ENCODE measurements at places on chromosomes 5 and 9.

DNA sequence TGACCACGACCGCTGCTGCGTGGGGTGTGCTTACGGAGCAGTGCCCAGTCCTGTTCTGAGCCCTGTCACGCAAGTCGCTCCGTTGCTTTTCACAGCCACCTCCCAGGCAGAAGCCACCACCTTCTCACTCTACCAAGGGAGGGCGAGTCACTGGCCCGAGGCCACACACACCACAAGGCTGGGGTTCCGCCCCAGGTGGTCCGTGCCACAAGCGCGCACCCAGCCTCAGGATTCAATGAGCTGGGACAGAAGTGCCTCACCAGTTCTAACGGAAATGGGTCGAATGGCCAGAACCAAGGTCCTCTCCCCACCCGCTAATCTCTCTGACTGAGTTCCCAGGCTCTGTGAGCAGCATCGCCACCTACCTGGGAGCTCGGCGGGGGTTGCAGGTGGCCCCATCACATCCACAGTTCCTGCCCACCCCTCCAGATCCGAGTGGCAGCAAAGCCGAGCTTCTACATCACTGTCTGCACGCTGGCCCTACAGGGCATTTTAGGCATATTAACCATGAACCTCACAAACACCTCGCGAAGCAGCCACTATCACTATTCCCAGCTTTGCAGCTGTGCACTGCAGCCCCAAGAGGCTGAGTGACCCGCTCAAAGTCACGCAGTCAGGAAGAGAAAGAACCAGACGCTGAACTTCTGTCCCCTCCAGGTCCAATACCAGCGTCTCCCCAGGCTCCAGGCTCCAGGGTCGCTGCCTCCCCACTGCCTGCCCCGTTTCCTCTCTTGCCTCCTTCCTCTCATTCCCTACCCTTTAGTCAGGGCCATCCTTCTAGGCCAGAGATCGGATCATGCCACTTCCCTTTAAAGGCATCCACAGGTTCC is 92.1 kb upstream of the PHYKPL start:
- no peak for DNase-seq

- DNase-seq = no peak
These were observed 1.6 kb downstream of the UNC13B start for GRCh38 chr9:35163413-35163812.

DNA sequence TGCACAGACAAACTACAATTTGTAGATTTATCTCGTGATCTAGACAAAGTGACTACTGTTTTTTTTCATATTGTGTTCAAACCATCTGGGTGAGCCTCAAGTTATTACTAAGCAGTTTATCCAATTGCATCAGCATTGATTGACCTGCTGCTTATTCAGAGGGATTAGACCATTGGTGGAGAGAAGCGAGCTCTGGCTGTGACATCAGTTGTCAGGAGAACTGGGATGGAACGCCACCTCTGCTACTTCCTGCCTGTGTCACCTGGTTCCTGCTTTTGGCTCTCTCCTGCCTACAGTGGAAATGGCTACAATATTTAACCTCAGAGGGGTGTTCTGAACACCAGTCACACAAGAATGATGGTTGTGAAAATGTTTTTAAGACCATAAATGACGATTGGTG is 12.1 kb downstream of the NR4A3 start:
- no peak for DNase-seq

GRCh38 chr5:179165421-179166170 is 105.4 kb downstream of the ZNF354C start:
- DNase-seq = no peak

DNA sequence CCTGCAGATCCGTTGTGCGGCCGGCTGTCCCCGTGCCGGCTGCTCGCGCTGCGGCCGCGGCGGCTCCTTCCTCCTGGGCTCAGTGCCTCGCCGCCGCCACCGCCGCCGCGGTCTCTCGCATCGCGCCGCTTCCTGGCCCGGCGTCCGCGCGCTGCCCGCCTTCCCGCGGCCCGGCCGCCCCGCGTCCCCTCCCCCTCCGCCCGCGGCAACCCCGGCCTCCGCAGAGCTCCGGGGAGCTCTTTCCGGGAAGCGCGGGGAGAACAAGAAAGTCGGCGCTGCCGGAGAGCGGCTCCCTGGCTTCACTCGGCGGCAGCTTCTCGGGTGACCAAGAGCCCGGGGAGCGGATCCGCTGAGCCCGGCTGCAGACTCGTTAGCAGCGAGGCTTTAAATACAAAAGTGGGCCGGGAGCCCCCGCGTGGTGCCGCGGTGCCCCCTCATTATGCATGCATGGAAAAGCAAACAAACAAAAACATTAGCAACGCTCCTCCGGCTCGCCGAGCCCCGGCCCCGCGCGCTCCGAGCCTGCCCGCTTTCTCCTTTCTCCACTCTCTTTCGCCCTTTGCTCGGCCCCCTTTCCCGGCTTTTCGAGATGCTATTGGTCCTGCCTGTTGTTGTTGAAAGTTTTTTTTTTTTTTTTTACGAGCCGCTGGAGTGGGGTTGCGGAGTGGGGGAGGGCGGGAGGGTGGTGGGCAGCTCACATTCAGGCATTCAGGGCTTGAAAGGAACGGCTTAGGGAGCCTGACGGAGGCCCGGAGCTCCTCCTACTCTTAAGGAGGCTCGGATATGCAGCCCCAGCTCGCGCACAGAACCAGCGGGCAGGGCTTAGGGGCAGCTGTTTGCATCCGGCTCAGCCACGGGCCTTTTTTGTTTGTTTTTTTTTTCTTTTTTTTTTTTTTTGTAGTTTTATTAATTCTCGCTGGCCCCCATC is at the start of gene GAS1:
Gene GAS1 (minus strand): TSS at position 361 of the 928 bp plus-strand sequence. CDS start 727 bp downstream, outside the sequence.
- DNase-seq = peak; percentile 43

- DNase-seq = no peak
These were observed 494 bp upstream of the STK32A start for GRCh38 chr5:147234239-147234824.

GRCh38 chr5:141883892-141884318 is 5.7 kb upstream of the PCDH1 start:
- no peak for DNase-seq

- DNase-seq = peak; percentile 84
These were observed 24.8 kb upstream of the IER5L start for GRCh38 chr9:129202613-129203555.

DNA sequence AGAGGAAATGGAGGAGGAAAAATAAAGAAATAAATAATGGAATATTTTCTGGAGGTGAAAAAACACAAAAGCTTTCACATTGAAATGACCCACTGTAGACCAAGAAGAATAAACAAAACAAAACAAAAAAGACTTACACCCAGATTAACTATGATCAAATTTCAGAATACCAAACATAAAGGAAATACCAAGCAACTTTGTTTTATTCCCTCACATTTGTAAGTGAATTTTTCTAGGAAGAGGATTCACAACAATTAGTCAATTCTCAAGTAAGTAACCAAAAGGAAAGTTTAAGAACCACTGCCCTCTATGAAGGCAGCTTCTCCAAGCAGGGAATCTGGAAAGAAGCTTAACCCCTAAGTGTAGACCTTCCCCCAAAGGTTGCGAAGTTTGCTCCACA is 29.6 kb upstream of the B4GALT1 start:
- no peak for DNase-seq

- DNase-seq = no peak
These were observed 4.8 kb upstream of the PLGRKT start for GRCh38 chr9:5442400-5443011.

GRCh38 chr5:73592551-73592950 is 27.0 kb downstream of the UTP15 start:
- DNase-seq = no peak

DNA sequence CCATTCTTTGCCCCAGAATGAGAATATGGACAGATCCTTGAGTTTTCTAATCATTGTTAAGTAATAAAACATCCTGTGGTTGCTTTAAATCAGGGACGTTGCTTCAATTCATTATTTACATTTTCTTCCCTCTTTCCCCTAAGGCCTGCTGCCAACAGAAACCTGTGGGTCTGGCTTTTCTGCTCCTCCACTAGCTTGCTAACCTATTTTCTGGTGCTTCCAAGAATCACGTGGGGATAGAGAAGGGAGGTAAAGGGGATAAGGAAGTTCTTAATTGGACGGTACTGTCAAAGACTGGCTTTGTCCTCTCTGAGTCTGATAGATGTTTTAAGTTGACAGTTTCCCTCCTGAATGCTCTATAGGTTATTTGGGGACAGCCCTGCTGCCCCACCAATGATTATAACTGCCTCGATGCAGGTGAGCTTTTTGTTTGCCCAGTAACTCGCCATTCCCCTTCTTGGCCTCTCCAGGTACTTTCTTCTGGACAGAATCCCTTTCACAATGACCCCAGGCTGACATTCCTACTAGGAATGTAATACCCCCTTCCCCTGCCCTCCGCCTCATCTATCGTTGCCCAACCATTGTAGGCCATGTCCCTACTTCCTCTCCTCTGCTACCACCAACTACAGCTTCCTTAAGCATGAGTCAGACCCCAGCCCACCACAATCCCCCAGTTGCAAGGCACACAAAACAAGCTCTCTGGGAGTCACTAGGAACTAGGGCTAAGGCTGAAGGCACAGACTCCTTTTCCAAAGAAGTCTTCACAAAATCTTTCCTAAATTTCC is 19.9 kb upstream of the CPEB4 start:
- no peak for DNase-seq

DNA sequence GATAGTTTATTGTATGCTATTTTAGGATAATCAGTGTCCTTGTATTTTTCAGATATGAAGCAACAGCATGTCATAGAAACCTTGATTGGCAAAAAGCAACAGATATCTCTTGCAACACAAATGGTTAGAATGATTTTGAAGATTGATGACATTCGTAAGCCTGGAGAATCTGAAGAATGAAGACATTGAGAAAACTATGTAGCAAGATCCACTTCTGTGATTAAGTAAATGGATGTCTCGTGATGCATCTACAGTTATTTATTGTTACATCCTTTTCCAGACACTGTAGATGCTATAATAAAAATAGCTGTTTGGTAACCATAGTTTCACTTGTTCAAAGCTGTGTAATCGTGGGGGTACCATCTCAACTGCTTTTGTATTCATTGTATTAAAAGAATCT is 14.5 kb downstream of the CCT5 start:
- DNase-seq = no peak

GRCh38 chr9:114366334-114367128 is 21.3 kb downstream of the AKNA start:
- no peak for DNase-seq

- DNase-seq = no peak
These were observed 131.3 kb downstream of the GLIS3 start for GRCh38 chr9:4168526-4168925.

- DNase-seq = no peak
These were observed 597.0 kb downstream of the EBF1 start for GRCh38 chr5:158502686-158503085.

GRCh38 chr9:35579130-35579529 is 25.9 kb upstream of the TESK1 start:
- DNase-seq = no peak

DNA sequence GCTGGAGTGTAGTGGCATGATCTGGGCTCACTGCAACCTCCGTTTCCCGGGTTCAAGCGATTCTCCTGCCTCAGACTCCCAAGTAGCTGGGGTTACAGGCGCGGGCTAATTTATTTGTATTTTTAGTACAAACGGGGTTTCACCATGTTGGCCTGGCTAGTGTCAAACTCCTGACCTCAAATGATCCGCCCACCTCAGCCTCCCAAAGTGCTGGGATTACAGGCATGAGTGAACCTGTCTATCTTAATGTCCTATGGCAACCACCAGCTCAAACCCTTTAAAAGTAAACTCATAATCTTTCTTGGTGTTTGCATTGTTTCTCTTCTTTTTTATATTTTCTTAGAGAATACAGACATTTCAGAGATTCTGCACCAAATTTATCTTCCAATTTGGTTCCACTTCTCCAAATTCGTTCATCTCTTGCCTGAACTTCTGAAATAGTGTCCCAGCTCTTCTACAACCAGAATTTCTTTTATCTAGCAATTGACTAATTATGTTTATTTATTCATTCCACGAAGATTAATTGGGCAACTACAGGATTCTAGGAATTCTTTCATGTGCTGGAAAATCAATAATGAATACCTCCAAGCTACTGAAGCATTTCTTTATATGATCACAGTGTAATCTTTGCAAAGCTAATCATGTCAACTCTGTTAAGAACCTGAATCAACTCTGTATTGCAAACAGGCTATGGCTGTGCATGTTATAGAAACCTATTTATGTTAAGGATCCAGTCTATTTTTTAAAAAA is 60.0 kb upstream of the TYRP1 start:
- no peak for DNase-seq

GRCh38 chr5:5483880-5484598 is 61.6 kb downstream of the ICE1 start:
- DNase-seq = no peak

GRCh38 chr5:179270581-179271427 is 74.5 kb downstream of the ADAMTS2 start:
- no peak for DNase-seq

DNA sequence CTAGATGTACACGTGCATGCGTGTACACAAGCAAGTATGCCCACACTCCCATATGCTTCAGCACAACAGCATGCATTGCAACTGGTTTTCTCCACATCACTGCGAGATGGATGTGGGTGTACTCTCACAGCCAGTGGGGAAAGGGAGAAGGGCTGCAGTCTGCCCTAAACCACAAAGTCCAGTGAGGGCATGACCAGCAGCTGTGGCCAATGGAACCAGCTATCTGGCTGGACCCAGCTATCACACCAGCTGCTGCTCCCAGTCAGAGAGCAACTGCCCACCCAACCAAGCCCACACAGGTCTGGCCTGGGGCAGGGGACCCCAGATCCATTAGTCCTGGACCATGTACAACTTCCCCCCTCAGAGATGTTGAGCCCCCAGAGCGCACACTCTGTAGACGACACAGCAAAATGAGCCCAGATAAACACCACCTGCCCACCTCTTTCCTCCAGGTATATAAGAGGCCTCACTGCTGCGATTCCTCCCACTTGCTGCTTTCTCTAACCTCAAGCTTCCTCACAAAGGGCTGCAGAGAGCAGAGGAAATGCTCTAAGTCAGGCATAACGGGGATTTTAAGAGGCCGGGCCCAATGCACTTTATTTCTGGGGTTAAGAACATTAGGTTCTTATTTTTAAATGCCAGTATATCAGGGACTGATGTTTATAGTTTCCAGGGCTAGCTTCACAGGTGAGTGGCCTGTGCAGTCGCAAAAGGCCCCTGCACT is 39.0 kb downstream of the SHB start:
- DNase-seq = no peak

DNA sequence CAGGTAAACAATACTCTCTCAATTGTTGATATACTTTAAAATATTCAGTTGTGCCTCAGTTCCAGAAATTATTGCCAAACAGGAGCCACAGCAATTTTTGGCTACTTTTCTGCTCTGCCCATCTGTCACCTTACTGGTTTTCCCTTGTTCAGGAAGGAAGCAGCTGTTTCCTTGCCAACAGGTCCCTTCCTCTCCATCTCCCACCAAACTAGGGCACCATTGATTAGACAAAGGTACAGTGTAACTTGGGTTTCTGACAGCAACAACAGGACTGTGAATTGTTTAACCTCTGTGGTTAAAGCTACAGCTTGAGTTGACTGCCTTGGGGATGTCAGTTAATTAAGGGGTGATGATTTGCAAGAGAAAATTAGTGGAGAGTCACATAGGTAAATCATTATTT is 76.9 kb downstream of the PIP5K1B start:
- no peak for DNase-seq
